ENCODE measurements at places on chromosomes 2 and 18. TPM values are rescaled to one million over a fixed set of nuclear protein-coding genes. Genes with fewer than 3 reads are reported as not detected.

GRCh38 chr2:7973801-7974480, 707.9 kb upstream of the ID2 start:
- H3K27ac ChIP-seq: no peak overlapping the region
- peaks cover 20% of the 10 kb centered on the region for H3K4me1 ChIP-seq
- no peaks in the 10 kb centered on the region for H3K36me3 ChIP-seq

DNA sequence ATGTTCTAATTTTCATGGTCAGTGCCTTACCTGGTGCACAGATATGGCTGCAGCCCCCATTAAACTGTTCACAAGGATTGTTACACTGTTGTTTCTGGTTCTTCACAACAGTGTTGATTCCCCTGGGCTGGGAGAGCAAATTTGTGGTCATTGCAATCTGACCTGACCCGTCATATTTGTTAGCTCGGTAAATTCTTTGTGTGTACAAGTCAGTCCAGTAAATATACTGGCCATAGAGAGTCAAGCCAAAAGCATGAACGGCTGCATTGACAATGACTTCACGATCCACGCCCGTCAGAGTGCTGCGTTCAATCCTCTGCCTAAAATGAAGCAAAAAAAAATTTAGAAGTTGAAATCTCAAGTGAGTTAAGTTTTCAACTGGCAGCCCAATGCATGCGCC, 134.6 kb downstream of the DHRS9 start:
- H3K36me3 ChIP-seq: no peaks in the 10 kb centered on the region
- H3K27ac ChIP-seq: no peak overlapping the region
- H3K4me1 ChIP-seq: no peaks in the 10 kb centered on the region
- DNase-seq: no peak

DNA sequence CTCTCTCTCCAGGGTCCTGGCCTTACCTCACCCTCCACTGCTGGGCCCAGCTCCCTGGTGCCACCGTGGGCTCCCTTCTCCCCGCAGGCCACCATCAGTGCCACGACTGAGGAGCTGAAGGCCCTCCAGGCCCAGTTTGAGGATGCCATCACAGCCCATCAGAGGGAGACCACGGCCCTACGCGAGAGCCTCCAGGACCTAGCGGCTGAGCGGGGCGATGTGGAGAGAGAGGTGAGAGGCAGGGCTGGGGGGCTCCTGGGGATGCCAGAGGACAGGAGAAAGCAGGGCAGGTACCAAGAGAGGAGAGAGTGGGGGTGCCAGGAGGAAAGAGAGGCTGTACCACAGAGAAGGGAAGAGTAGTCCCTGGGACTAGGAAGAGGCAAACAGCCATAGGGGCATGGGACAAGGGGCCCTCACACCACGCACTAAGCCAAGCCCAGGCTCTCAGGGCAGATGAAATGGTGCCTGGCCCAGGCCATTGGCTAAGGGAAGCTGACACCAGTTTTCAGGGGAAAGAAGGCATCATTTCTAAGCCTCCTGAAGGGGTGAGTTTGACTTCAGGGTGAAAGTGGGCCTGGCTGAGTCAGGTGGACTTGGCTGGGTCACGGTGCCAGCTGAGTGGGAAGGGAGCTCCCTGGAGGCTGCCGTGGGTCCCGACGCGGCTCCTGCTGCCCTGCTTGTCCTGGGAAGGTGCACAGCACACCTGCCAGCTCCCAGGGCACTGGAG, 39.0 kb upstream of the SNED1 start:
- H3K27ac ChIP-seq: no peak overlapping the region
- H3K4me3 ChIP-seq: no peak overlapping the region
- no peaks in the 10 kb centered on the region for H3K27me3 ChIP-seq
- no peaks in the 10 kb centered on the region for H3K36me3 ChIP-seq
- DNase-seq: peak; percentile 40

GRCh38 chr2:178128836-178129630, 16.8 kb downstream of the RBM45 start:
- no peaks in the 10 kb centered on the region for H3K4me1 ChIP-seq
- no peaks in the 10 kb centered on the region for H3K27me3 ChIP-seq
- no peak overlapping the region for H3K4me3 ChIP-seq
- no peak for DNase-seq
- no peak overlapping the region for H3K27ac ChIP-seq

GRCh38 chr2:33509908-33510585, 33.6 kb downstream of the RASGRP3 start:
- no peaks in the 10 kb centered on the region for H3K27me3 ChIP-seq
- no peak overlapping the region for H3K4me3 ChIP-seq
- H3K36me3 ChIP-seq: no peaks in the 10 kb centered on the region
- H3K27ac ChIP-seq: no peak overlapping the region
- no peaks in the 10 kb centered on the region for H3K4me1 ChIP-seq

DNA sequence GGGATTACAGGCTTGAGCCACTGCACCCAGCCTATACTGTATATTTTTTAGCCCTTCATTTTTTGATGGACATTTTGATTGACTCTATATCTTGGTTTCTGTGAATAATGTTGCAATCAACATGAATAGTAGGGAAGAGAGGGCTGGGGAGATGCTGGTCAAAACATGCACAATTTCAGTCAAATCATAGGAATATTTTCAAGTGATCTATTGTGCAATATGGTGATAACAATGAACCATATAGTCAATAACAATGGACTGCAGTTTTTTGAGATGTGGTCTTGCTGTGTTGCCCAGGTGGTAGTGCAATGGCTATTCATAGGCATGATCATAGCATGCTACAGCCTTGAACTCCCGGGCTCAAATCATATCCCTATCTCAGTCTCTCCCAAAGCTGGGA, 264.7 kb upstream of the TMEFF2 start:
- H3K36me3 ChIP-seq: no peaks in the 10 kb centered on the region
- no peak overlapping the region for H3K27ac ChIP-seq
- no peaks in the 10 kb centered on the region for H3K4me1 ChIP-seq

DNA sequence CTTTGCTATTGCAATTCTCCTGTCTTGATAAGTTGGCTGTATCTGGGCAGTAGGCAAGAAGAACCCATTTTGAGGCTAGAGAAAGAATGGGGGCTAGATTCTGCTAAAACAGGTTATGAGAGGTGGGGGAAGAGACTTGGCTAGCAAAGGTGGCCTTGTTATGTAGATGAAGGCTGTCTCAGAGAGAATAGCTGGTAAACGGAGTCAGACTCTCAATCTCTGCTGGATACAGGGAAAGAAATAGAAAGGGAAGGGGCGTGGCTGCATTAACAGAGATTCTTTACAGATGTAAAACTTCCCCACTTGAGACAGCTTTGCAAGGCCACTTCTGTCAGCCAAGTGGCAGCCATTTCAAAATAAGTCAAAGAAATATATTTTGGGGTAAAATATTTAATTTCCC, 38.1 kb upstream of the ARHGAP25 start:
- H3K27me3 ChIP-seq: no peaks in the 10 kb centered on the region
- no peaks in the 10 kb centered on the region for H3K4me1 ChIP-seq
- no peak overlapping the region for H3K27ac ChIP-seq
- DNase-seq: no peak
- H3K4me3 ChIP-seq: no peak overlapping the region

- H3K4me3 ChIP-seq: no peak overlapping the region
- H3K27me3 ChIP-seq: no peaks in the 10 kb centered on the region
- no peak for DNase-seq
- peaks cover 68% of the 10 kb centered on the region for H3K4me1 ChIP-seq
- peak overlapping the region; percentile 44 for H3K27ac ChIP-seq
- no peaks in the 10 kb centered on the region for H3K36me3 ChIP-seq
Measured at GRCh38 chr2:46848447-46848846, 67.2 kb downstream of the MCFD2 start.

DNA sequence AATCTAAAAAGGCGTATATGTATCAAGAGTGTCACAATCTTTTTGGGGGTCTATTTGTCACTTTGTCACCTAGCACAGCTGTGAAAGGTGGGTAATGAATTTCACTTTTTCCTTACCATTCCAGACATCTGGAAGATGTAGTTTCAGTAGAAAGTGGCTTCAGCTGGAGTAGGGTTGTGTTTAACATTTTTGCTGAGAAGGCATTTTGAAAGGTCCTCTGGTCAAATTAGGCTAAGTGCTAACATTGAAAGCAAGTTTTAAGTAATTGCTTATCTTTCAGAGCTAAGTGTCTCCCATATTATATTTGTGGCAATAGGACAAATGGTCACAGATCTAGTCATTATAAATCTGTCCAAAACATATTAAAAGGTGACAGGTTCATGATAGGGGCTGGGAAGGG, 542.1 kb upstream of the SPHKAP start:
- DNase-seq: no peak
- H3K4me1 ChIP-seq: no peaks in the 10 kb centered on the region
- H3K27ac ChIP-seq: no peak overlapping the region

- H3K36me3 ChIP-seq: no peaks in the 10 kb centered on the region
- no peaks in the 10 kb centered on the region for H3K27me3 ChIP-seq
- peaks cover 9% of the 10 kb centered on the region for H3K4me1 ChIP-seq
- no peak for DNase-seq
Measured at GRCh38 chr2:159497256-159497655, 119.1 kb downstream of the BAZ2B start.

DNA sequence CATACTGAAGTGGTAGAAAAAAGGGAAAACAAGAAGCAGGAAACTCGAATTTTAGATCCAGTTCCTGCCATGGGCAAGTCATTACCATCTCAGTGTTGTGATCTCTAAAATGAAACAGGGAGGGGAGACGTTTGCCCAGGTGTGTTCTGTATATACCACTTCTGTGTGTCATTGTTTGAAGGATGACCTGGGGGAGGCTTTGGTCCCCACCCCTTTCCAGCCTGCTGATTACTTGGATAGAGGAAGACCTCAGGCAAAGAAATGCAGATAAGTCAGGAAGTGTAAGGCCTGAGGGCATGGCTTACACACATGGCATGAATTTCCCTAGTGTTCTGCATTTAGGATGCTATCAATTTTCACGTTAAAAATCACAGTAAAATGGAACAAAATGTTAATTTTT, 205.2 kb upstream of the CXCR4 start:
- peaks cover 4% of the 10 kb centered on the region for H3K4me1 ChIP-seq
- no peak overlapping the region for H3K4me3 ChIP-seq
- no peak overlapping the region for H3K27ac ChIP-seq
- H3K27me3 ChIP-seq: no peaks in the 10 kb centered on the region
- no peaks in the 10 kb centered on the region for H3K36me3 ChIP-seq

GRCh38 chr18:43620936-43621335, 343.6 kb upstream of the SYT4 start:
- H3K27me3 ChIP-seq: no peaks in the 10 kb centered on the region
- H3K4me1 ChIP-seq: no peaks in the 10 kb centered on the region
- DNase-seq: no peak
- H3K4me3 ChIP-seq: no peak overlapping the region
- H3K27ac ChIP-seq: no peak overlapping the region

- H3K4me1 ChIP-seq: no peaks in the 10 kb centered on the region
- no peak overlapping the region for H3K4me3 ChIP-seq
- peaks cover 3% of the 10 kb centered on the region for H3K27me3 ChIP-seq
- H3K36me3 ChIP-seq: no peaks in the 10 kb centered on the region
Measured at GRCh38 chr2:2021995-2022394, 277.7 kb upstream of the PXDN start.

DNA sequence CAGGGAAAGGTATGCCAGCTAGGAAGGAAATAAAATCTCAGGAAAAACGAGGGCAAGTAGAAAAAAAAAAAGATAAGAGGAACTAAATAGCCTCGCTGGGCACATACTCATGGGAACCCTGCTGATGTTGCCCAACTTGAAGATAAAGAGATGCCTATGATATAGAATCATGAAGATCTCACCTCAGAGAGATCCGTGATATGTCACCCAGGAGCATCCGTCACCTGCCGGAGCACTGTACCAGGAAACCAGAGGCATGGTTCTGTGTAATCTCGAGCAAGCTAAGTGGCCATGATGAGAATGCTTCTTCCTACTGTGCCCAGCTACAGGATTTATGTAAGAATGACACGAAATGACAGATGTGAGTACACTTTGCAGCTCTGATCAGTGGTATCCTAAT, 40.0 kb downstream of the CYP1B1 start:
- H3K4me1 ChIP-seq: no peaks in the 10 kb centered on the region
- no peak overlapping the region for H3K27ac ChIP-seq
- no peak for DNase-seq
- H3K36me3 ChIP-seq: no peaks in the 10 kb centered on the region
- H3K4me3 ChIP-seq: no peak overlapping the region
- no peaks in the 10 kb centered on the region for H3K27me3 ChIP-seq

DNA sequence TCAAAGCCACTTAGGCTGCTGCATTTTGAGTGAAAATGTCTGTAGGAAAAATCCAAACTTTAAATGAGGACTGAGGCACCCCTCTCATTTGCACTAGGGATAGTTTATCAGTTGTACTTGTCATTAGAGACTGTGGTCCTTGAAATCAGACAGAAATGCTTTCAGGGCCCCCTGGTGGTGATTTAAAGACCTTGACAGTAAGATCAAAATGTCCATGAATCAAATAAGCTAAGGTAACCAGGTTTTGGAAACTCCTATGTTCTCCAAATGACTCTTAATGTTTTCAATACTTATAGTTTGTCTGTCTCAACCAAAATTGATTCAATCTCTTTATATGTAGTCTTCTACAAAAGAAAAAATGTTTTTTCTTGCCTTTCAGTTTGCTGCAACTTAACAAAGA, 28.8 kb upstream of the DDX18 start:
- H3K27me3 ChIP-seq: no peaks in the 10 kb centered on the region
- no peak for DNase-seq
- no peak overlapping the region for H3K4me3 ChIP-seq
- H3K4me1 ChIP-seq: no peaks in the 10 kb centered on the region
- no peaks in the 10 kb centered on the region for H3K36me3 ChIP-seq
- H3K27ac ChIP-seq: no peak overlapping the region

GRCh38 chr2:85811180-85812093, 57.6 kb downstream of the ATOH8 start:
- H3K4me1 ChIP-seq: peaks cover 29% of the 10 kb centered on the region
- no peak overlapping the region for H3K4me3 ChIP-seq
- no peaks in the 10 kb centered on the region for H3K27me3 ChIP-seq
- no peaks in the 10 kb centered on the region for H3K36me3 ChIP-seq
- peak; percentile 57 for DNase-seq
- H3K27ac ChIP-seq: peak overlapping the region; percentile 56

GRCh38 chr2:73736378-73736777, 767 bp downstream of the TPRKB start:
- no peak for DNase-seq
- H3K36me3 ChIP-seq: peaks cover 29% of the 10 kb centered on the region
- H3K4me1 ChIP-seq: peaks cover 6% of the 10 kb centered on the region
- H3K4me3 ChIP-seq: peak overlapping the region; percentile 56

DNA sequence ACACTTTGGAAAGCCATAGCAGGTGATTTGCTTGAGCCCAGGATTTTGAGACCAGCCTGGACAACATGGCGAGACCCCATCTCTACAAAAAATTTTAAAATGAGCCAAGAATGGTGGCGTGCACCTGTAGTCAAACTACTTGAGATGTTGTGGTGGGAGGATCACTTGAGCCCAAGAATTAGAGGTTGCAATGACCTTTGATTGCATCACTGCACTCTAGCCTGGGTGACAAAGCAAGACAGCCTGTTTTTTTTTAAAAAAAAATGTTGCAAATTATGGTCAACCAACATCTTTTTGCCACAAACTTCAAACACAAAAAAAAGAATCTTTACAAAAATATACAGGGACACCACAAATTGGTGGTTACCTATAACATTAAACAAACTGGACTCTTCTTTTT, 40.3 kb downstream of the MEX3C start:
- DNase-seq: no peak
- no peaks in the 10 kb centered on the region for H3K36me3 ChIP-seq
- no peak overlapping the region for H3K4me3 ChIP-seq

GRCh38 chr2:3172265-3172935, 205.2 kb downstream of the EIPR1 start:
- no peak overlapping the region for H3K27ac ChIP-seq
- H3K36me3 ChIP-seq: no peaks in the 10 kb centered on the region
- no peak for DNase-seq
- no peak overlapping the region for H3K4me3 ChIP-seq

Gene SERPINB12
- not detected for total RNA-seq

Gene FMNL2
- 12.9 TPM for total RNA-seq

Gene SOWAHC
- 18.5 TPM for total RNA-seq

Gene MIB1
- total RNA-seq: 53.0 TPM

Gene SERPINB10
- total RNA-seq: 1.7 TPM

Measured in SJSA1 (cell line).